ENCODE measurements at places on chromosomes 3 and 15.

DNA sequence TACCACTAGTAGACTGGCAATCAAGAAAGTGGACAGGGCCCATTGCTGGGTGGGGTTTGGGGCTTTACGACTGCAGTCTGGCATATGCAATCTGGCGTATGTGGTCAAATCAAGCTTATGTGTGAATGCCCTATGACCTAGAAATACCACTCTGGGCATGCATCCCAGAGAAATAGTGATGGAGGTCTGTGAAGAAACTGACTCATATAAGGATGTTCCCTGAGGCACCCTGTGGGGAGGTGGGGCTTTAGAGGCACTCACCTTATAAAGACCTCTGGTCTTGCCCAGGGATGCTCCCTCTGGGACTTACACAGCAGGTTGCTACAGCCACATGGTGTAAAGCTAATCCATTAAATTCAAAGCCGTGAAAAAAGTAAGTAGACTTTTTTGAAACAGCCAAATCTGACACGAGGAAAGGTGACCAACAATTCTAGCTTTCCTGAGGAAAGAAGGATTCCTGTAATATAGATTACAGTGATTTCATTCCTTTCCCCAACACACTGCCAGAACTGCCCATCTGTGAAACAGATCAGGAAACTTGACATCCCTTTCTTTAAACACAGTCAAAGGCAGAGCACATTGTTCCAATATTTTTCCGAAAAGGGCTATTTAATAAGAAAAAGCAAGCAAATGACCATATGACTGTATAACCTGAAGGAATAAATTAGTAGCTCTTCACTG, 13.6 kb downstream of the RARRES1 start:
- DNase-seq: peak; percentile 91

GRCh38 chr3:48596157-48596556, 1.0 kb upstream of the COL7A1 start:
- DNase-seq: no peak

- DNase-seq: no peak
Measured at GRCh38 chr3:109072194-109072593, 45.7 kb downstream of the MORC1 start.

GRCh38 chr3:120852412-120852811, 55.6 kb upstream of the STXBP5L start:
- no peak for DNase-seq

DNA sequence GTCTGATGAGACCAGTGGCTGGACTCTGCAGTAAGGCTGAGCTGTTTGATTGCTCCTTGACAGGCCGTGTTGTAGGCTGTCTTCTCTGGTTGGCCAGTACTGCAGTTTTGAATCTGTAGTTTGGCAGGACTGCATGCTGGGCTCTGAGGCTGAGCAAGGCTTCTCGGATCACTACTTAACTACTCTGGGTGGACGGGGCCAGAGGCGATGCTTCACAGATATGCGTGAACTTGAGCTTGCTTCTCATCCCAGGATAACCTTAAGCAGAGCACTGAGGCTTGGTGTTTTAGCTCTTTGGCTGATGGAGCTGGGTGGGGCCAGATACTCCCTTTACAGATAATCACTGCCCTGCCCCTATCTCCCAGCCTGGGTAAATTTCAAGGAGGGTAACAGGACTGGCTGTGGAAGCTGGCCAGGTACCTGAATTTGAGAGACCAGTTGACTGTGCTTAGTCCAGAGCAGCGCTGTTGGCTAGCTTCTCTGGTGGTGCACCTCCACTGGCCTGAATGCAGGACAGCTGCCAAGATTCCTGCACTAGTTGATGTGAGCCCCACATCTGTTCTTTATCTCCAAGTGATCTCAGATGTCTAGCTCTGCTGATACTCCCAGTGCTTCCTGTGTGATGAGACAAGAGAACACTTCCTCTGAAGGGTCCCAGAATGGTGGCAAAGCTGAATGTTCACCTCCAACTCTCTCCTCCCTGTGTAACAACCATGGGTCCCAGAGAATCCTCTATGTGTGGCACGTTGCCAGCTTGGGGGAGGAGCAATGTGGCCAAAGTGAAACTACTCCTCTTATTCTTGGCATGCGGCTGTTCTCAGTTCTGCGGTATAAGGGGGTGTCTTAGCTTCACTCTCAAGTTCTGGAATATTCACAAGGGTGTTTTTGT, 37.9 kb downstream of the RPL39L start:
- DNase-seq: peak; percentile 21

- no peak for DNase-seq
Measured at GRCh38 chr3:14685179-14685578, 10.2 kb downstream of the C3orf20 start.

- no peak for DNase-seq
Measured at GRCh38 chr3:10395671-10396070, 74.8 kb upstream of the SEC13 start.

DNA sequence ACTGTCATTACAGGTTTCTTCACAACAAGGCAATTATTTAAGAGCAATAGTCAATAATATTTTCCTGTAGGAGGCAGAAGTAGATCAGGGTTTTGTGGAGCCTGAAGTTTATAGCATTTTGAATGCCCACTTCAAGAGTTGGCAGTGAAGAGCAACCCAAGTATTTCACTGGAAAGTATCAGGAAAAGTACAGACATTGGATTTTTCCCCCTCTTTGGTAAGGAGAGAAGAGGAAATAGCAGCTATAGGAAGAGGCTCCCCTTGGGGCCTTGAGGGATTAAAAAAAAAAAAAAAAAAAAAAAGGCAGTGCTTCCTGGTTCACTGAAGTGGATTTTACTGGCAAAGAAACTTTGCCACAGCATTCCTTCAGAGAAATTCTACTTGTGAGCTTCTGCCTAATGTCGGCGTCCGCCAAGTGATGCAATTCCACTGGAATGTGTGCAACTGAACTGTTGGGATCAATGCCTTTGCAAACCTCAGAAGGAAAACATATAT, 5.7 kb upstream of the CNTN6 start:
- DNase-seq: peak; percentile 94

DNA sequence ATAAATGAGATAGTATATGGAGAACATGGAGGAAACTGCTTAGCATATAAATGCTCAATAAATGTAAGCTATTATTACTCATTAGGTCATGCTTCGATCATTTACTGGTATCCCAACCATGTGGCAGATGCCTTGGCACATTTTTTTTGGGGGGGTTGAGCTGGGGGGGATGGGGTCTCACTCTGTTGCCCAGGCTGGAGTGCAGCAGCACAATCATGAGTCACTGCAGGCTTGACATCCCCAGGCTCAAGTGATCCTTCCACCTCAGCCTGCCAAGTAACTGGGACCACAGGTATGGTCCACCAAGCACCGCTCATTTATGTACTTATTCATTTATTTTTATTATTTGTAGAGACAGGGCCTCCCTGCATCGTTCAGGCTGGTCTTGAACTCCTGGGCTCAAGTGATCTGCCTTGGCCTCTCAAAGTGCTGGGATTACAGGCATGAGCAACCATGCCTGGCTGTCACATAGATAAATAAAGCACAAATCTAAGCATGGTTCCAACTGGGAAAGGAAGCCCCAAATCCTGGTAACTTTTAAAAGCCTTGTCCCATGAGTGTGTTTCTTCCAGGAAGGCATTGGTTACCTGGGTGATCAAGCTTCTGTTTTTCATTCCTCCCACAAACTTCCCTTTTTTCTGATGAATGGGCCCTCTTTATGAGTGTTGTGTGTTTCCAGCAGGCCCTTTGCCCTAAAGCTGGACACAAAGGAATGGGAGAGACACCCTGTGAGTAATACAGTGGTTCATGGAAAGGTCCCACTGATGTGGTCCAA, 147.4 kb upstream of the UMPS start:
- no peak for DNase-seq

DNA sequence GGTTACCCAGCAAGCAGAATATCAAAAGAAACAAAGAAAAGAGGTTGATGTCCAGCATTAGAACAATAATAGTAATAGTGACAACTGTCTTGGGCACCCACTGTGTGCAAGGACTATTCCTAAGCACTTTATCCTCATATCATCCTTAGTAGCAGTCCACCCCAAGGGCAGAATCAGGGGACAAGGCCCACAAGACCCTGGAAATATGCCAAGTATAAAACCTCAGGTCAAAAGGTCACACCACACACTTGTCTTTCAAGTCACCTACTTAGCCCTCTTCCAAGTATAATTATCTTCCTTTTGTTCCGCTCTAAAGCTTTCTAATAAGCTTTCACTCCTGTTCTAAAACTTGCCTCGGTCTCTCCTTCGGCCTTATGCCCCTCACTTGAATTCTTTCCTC, 124.0 kb upstream of the STT3B start:
- no peak for DNase-seq

GRCh38 chr3:186583831-186584230, 13.3 kb downstream of the DNAJB11 start:
- DNase-seq: no peak

- DNase-seq: no peak
Measured at GRCh38 chr3:196050597-196050996, 31.3 kb downstream of the TFRC start.

DNA sequence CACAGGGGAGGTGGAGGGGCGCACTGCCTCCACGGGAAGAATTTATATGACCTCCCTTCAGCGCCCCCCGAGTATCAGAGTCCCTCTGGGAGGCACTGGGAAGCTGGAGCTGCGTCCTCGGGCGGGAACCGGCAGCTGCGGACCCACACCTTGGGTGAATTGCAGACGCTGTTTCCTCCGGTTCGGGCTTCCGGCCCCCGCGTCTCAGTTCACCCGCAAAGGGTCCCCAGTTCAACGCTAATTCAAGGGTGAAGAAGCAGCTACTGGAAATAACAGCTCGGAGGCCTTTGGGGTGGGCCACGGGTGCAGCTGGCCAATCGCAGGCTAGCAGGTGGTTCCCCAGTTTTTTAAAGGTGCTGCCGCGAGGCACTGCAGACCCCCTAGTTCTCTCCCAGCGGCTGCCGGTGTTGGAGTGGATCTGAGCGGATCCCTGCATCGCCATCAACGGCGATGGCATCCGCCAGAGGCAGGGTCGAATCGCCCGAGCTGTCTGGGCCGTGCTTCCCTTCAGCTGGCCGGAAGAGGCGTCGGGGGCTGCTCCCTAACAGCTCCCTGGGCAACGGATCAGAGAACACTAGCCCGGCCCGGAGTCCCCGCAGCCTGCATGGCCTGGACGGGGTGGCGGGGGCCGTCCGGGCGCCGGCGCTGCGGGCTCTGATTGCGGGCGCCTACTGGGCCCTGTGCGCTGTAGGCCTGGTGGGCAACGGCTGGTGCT, 19.4 kb upstream of the ADAMTS7 start:
- no peak for DNase-seq

DNA sequence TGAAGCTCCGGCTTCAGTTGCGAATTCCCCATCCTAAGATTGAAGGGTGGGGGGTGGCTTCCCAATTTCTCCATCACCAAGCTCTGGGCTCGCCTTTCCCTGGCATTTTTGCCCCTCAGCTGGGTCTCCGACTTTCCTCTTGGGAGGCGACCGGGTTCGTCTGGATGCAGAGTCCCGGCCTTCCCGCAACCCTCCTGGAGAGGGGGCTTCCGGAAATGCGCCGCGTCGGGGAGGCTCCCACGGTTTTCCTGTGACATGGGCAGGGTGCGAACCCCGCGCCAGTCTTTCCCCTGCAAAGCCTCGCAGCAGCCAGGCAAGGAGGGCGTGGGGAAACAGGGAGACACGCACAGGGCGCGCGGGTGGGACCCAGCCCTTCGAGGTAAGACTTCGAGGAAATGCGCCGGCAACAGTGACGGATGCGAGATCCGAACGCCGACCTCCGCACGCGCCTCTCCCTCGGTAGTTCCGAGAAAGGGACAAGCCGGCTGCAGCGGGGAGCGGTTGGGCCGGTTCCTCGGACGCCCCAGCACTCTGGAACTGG, 466 bp upstream of the HCN4 start:
- no peak for DNase-seq

GRCh38 chr3:8644748-8645390, at the start of gene SSUH2:
TSS of gene SSUH2 (minus strand) at chr3:8644798. CDS start at chr3:8644758, 40 bp downstream.
- no peak for DNase-seq

- no peak for DNase-seq
Measured at GRCh38 chr15:57549935-57550334, 41.8 kb upstream of the MYZAP start.

DNA sequence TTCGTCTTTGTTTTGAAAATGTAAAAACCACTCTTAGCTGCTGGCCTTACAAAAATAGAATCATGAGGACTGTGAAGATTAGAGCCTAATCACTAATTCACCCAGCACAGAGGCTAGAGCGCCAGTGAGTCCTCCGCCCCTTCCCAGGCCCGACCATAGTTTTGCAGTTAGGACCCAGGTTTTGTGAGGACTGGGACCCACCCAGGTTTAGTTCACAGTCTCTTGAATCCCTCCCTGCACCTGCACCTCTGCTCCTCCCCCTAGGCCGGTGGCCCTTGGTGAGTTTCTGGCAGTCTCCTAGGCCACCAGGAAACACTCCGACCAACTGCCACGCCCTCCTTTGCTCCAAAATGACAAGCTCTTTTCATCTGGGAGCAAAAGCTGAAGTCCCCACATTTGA, 136.0 kb upstream of the CCDC54 start:
- DNase-seq: peak; percentile 15

- no peak for DNase-seq
Measured at GRCh38 chr3:5274091-5274490, 86.6 kb downstream of the EDEM1 start.

DNA sequence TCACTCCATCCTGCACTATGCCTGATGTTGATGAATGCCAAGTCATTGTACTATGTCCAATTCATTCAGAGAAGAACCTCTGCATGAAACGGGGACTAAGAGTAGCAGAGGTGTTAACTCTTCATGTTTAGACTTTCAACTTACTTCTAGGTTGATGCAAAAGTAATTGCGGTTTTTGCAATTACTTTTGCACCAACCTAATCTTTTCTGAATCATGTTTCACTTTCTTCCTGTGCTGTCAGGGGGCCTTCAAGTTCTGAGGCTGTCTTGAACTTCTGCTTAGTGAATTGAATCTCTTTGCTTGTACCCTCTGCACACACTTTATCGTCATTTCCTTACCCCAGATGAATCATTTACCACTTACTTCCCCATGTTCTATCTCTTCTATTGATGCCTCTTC, 636.2 kb downstream of the NAALADL2 start:
- DNase-seq: no peak

DNA sequence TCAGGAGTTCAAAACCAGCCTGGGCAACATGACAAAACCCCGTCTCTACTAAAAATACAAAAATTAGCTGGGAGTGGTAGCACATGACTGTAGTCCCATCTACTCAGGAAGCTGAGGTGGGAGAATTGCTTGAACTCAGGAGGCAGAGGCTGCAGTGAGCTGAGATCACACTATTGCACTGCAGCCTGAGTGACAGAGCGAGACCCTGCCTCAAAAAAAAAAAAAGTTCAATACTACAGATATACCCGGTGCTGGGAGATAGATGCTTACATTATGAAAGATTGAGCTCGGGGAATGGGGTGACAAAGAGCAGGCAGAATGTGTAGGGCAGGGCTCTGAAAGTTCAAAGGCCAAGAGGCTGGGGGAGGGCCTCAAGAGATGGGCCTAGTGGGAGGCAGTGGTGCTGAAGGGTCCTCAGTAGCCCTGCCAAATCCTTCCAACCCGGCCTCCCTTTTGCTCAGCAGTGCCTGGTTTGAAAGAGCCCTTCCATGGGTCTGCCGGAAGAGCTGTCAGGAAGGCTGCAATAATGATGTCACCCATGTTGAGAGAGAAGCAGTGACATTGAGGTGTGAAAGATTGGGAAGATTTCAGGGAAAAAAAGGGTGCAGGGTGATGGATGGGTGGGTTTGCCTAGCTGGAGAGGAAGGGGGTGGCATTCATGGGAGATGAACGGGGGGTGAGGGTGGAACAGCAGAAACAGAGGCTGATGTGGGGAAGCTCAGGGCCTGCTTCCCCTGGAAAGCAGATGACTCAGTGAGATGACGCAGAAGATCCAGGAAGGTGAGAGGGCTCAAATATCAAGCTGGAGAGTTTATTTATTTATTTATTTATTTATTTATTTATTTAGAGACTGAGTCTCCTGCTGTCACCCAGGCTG, 20.0 kb upstream of the IREB2 start:
- DNase-seq: no peak

All from ACHN (cell line).